Stimulated activated CD8-positive, alpha-beta memory T cell treated with anti-CD3 and anti-CD28 coated beads, Interleukin-7, amount 100 ng/mL, for 1 hour (primary cell): ENCODE measurements at places on chromosomes 3 and 15.

GRCh38 chr3:152054315-152054714 is 180.9 kb downstream of the SUCNR1 start:
- no peak for DNase-seq

- peak; percentile 50 for DNase-seq
These were observed 386 bp downstream of the SQOR start for GRCh38 chr15:45635191-45635638.

DNA sequence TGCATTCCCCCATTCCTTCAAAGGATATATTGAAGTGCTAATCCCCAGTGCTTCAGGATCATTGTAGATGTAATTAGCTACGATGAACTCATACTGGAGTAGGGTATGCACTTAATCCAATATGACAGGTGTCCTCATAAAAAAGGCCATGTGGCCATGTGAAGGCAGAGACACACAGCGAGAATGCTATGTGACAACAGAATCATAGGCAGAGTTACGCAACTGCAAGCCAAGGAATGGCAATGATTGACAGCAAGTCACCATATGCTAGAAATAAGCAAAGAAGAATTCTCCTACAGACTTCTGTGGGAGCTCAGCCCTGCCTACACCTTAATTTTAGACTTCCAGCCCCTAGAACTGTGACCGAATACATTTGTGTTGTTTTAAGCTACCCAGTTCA is 875.6 kb upstream of the ROBO1 start:
- no peak for DNase-seq

DNA sequence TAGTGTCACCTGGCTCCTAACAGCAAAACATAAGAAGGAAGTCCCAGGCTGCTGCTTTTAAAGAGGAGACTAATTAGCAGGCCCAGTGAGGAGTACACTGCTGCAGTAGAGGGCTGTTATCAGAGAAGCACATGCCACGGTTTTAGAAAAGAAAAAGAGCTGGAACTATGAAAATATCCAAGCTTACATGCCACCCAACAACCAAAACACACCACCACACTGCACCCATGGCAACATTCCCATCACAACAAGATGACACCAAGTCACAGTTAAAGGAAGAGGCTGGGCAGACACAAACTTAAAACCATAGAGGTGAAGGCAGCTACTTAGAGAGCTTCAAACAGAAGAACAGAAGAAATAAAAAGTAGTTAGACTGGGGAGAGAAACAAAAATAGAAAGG is 37.0 kb downstream of the NPTN start:
- no peak for DNase-seq

- no peak for DNase-seq
These were observed 466 bp upstream of the HCN4 start for GRCh38 chr15:73369154-73369694.

- no peak for DNase-seq
These were observed 67.7 kb downstream of the MGLL start for GRCh38 chr3:127754411-127755304.

DNA sequence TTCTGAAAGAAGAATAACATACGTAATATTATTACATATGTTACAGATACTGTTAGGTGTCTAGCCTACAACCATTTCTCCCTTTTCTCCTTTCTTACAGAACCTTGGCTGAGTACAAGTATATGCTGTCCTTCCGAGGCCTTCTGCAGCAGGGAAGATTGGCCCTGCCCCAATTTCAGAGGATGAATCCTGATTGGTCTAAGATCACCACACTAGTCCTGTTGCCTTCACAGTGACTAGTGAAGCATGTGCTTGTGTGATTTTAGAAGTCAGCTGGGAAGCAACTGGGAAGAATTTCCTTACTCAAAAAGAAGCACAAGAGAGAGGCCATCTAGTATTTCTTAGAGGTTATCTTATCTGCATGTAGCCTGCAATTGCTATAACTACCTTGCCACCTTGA is 30.6 kb upstream of the MECOM start:
- DNase-seq, result no peak

- DNase-seq, result no peak
These were observed 27.8 kb upstream of the PIK3CB start for GRCh38 chr3:138862531-138862923.

GRCh38 chr3:184524981-184525336 is 36.6 kb upstream of the EPHB3 start:
- no peak for DNase-seq

DNA sequence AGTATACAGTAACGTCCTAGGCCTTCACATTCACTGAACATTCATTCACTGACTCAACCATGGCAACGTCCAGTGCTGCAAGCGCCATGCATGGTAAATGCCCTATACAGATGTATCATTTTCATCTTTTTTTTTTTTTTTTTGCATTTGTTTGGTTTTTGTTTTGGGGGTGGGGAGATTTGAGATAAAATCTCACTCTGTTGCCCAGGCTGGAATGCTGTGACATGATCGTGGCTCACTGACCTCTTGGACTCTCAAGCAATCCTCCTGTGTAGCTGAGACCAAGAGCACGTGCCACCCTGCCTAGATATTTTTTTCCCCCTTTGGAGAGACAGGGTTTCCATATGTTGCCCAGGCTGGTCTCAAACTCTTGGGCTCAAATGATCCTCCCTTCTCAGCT is 37.4 kb downstream of the SUSD5 start:
- DNase-seq, result no peak

DNA sequence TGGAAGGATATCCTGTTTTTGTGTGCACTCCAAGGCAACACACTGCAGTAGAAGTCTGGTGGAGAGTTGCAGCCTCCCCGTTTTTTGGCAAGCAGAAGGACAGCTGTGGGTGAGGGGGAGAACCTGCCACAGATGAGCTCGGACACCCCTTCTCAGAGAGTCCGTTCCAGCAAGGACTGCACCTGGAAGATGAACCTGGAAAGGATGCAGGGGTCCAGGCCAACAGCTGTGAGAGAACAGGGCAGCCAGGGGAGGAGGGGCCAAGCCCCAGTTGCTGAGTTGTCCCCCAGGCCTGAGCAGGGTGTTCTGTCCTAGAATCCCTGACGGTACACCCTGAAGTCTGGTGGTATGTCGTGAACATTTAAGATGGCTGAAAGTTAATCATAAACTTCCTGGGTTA is 30.2 kb downstream of the ZXDC start:
- no peak for DNase-seq

- no peak for DNase-seq
These were observed 4.7 kb upstream of the GOLGA8B start for GRCh38 chr15:34588046-34588674.

- DNase-seq, result no peak
These were observed 103.2 kb upstream of the TJP1 start for GRCh38 chr15:29925227-29926082.

- no peak for DNase-seq
These were observed 9.9 kb downstream of the NCEH1 start for GRCh38 chr3:172700936-172701455.

- no peak for DNase-seq
These were observed 444.2 kb upstream of the GOLIM4 start for GRCh38 chr3:168539909-168540308.

- DNase-seq, result no peak
These were observed 684 bp downstream of the SLTM start for GRCh38 chr15:58932710-58933280.

DNA sequence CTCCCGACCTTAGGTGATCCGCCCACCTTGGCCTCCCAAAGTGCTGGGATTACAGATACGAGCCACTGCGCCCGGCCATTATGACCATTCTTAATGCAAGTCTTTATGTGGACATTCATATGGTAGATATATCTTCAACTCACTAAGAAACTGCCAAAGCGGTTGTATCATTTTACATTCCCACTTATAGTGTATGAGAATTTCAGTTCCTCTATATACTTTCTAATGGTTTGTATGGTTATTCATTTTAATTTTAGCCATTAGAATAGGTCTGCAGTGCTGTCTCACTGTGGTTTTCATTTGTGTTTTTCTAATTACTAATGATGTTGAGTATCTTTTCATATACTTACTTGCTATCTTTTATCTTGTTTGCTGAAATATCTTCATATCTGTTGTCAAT is 32.5 kb downstream of the TCF12 start:
- no peak for DNase-seq

DNA sequence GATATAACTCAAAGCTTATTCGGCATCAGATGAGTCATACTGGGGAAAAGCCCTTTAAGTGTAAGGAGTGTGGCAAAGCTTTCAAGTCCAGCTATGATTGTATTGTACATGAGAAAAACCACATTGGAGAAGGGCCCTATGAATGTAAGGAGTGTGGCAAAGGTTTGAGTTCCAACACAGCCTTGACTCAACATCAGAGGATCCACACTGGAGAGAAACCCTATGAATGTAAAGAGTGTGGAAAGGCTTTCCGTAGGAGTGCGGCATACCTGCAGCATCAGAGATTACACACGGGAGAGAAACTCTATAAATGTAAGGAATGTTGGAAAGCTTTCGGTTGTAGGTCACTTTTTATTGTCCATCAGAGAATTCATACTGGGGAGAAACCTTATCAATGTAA is 7.5 kb downstream of the ZNF621 start:
- DNase-seq, result no peak

DNA sequence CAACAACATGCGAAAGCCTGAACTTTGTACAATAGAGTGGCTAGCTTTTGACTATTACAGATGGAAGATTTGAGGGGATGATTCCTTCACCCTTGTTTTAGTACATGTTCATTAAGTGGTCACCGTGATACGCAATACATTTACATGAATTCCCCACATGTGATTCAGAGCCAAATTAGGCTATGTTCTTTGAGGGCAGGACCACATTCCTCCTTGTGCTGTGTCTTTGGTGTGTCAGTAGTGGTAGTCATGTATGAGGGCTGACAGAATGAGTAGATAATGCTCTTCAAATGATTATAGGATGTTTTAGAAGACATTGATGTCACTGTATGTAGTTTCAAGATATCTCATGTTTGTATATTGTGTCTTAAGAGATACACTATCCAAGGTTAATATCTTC is 12.1 kb downstream of the PTPRG start:
- DNase-seq, result no peak

GRCh38 chr3:116140100-116140689 is 305.1 kb downstream of the LSAMP start:
- DNase-seq, result no peak

- DNase-seq, result no peak
These were observed at the start of gene CHRNB4 for GRCh38 chr15:78641102-78641748. CHRNB4 (minus strand) TSS chr15:78641210; CDS start chr15:78641133, 77 bp downstream.

DNA sequence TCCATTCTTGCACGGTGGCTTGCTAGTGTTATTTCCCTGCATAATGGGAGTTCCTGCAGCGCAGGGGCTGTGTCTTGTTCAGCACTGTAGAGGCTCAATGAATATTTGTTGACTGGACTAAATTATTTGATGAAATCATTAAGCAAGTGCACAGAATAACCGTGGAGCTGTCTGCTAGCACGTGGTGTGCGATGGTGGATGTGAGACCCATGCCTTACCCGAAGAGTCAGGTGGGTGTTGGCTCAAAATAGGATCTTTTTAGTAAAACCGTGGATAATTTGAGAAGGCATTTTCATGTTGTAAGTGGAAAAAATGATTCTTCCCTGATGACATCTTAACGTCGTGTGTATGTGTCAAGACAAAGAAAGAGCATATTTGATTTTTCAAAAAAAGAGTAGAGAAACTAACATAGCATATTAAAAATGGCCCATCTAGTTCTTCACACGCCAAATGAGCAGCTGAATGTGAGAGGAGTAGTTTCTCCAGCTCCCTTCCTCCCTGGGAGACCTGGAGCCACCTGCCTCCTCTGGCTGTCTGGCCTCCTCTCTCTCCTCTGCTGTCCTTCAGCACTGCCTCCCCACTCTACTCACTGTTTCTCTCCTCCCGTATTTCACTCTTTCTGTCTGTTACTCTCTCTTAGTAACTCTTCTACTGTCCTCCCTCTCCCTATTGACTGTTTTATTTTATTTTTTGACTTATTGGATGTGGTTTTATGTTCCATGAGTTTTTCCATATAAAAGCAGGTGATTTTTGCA is 6.3 kb downstream of the FAM81A start:
- DNase-seq, result no peak

DNA sequence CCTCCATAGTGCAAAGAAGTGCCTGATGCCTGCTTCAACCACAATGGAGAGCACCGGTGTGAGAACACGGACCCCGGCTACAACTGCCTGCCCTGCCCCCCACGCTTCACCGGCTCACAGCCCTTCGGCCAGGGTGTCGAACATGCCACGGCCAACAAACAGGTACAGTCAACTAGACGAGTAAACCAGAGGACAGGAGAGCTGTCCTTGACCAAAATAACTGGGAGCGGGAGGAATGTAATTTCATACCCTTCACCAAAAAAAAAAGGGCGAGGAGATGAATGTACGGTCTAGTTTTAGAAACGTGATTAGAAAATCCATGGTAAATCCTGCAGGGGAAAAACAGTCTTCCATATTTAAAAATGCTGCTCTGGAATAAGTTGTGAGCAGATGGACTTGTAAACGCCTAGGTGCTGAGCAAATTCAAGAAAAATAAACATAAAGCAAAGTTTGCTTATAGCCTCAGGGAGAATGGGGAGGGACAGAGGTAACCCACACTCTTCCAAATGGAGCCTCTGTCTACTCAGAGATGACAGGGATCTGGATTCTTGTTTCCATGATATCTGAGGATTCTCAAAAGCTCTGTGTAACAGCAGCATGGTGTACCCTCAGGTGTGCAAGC is 8.4 kb downstream of the THBS1 start:
- DNase-seq, result no peak

- no peak for DNase-seq
These were observed at the start of gene PLAAT1 for GRCh38 chr3:193240850-193241706. PLAAT1 (plus strand) TSS chr3:193241222; CDS start chr3:193255651, 14,429 bp downstream.

DNA sequence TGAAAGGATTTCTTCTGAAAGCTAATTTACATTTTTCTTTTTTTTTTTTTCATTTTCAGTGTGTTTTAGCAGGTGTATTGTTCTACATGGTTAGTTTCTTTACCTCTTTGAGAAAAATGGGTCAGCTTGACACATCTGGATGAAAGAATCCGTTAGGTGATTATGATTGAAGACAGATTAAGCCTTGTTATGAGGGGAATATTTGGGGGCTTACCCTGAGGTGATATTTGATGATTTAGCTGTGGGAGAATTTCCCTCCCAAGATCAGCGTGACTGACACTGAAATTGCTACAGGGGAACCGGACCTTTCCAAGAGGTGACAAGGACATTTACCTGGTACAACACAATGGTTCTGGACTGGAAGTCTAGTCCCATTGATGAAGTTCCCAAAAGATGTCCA is 147.5 kb downstream of the NFKBIZ start:
- DNase-seq, result no peak

DNA sequence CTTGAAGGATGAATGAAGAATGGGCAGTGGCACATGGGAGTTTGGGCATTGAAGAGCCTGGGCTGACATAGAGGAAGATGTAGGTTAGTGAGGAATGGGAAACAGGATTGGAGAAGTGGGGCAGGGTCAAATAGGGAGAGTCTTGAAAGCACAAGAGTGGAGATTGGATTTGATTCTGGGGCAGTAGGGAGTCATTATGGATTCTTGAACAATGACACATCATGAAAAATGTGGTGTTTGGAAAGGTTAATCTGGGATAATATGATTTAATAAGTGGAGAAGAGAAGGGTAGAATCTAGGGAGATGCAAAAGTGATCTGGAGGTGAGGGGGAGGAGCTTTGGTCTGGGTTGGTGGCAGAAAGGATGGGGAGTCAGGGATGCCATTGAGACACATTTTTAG is 45.4 kb upstream of the ROPN1 start:
- DNase-seq, result no peak

- DNase-seq, result no peak
These were observed 43.1 kb downstream of the DAPK2 start for GRCh38 chr15:64003182-64003581.
